Brain (organoid and tissue), 16 donors: ENCODE measurements at places on chromosomes 13 and 19. TPM values are rescaled to one million over a fixed set of nuclear protein-coding genes. Genes with fewer than 3 reads are reported as not detected.

Gene ATP8A2
- 24.9 TPM for polyA plus RNA-seq

Gene CLEC11A
- polyA plus RNA-seq: 5.7 TPM

Gene DAND5
- polyA plus RNA-seq: 0.56 TPM

Gene TUBA3C
- polyA plus RNA-seq: 0.32 TPM

Gene PLK5
- polyA plus RNA-seq: 1.1 TPM

Gene SLC25A41
- 1.1 TPM for polyA plus RNA-seq

Gene MIR17HG
- not detected for polyA plus RNA-seq

Gene ZNF471
- 1.8 TPM for polyA plus RNA-seq

Gene LGALS4
- polyA plus RNA-seq: 0.93 TPM

Gene OR7A5
- 1.8 TPM for polyA plus RNA-seq

Gene CRB3
- polyA plus RNA-seq: 5.4 TPM

Gene CBARP
- polyA plus RNA-seq: 11.2 TPM

Gene MYBPC2
- not detected for polyA plus RNA-seq

Gene EFNB2
- polyA plus RNA-seq: 7.3 TPM

Gene CEACAM16
- polyA plus RNA-seq: not detected

Gene ZNF776
- 5.5 TPM for polyA plus RNA-seq

Gene CGB2
- not detected for polyA plus RNA-seq

Gene ERICH4
- not detected for polyA plus RNA-seq

Gene CYP2F1
- polyA plus RNA-seq: not detected

Gene FSD1
- 106 TPM for polyA plus RNA-seq

Gene CAPN12
- 0.44 TPM for polyA plus RNA-seq

Gene KASH5
- polyA plus RNA-seq: not detected

Gene FXYD1
- 164 TPM for polyA plus RNA-seq

Gene TRAPPC6A
- polyA plus RNA-seq: 69.4 TPM

Gene SOX1
- 98.5 TPM for polyA plus RNA-seq

Gene C5AR1
- polyA plus RNA-seq: 3.2 TPM

Gene BICRA
- 15.7 TPM for polyA plus RNA-seq

Gene CHST8
- 4.0 TPM for polyA plus RNA-seq

Gene SLC5A5
- polyA plus RNA-seq: 0.42 TPM

Gene THSD1
- polyA plus RNA-seq: 1.7 TPM

Gene MAMSTR
- polyA plus RNA-seq: 3.6 TPM

Gene NLRP7
- polyA plus RNA-seq: not detected

Gene EBI3
- 1.1 TPM for polyA plus RNA-seq

Gene CD22
- 6.9 TPM for polyA plus RNA-seq

Gene ITGBL1
- 0.78 TPM for polyA plus RNA-seq

Gene MISP
- polyA plus RNA-seq: 24.7 TPM
